ENCODE measurements at places on chromosomes 7 and 10.

GRCh38 chr7:25303281-25304181 lies 75.2 kb upstream of the NPVF start:
- no peak for DNase-seq

GRCh38 chr7:142445019-142445686 lies 187.3 kb upstream of the PRSS58 start:
- DNase-seq: peak; percentile 14

DNA sequence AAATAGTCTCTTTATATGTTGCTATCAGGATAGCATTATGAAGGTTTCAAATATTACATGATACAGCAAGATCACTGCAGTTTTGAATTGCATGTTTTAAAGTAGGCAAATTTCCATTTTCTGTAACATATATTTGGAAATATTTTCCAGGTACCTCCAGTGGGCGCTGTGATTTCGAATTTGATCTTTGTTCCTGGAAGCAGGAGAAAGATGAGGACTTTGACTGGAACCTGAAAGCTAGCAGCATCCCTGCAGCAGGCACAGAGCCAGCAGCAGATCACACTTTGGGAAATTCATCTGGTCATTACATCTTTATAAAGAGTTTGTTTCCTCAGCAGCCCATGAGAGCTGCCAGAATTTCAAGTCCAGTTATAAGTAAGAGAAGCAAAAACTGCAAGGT lies 299.0 kb downstream of the MALRD1 start:
- DNase-seq: peak; percentile 9

- DNase-seq: no peak
These were observed 57.9 kb upstream of the FAM133B start for GRCh38 chr7:92648067-92648466.

- peak; percentile 56 for DNase-seq
These were observed 1.1 kb downstream of the AHR start for GRCh38 chr7:17299483-17299991.

DNA sequence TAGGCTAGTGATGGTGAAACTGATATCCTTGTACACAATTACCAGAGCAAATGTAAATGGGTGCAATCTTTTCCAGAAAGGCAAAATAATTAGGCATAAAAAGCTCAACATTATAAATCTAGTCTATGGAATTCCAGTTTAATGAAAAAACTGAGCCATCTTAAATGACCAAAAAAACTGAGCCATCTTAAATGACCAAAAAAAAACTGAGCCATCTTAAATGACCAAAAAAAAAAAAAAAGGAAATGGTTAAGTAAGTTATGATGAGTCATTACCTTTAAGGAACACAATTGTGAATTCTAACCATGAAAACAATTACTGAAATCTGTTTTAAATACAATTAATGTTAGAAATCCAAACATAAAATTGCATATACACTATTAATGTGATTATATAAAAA lies 25.3 kb downstream of the USP6NL start:
- DNase-seq: no peak

- DNase-seq: peak; percentile 52
These were observed 123.6 kb downstream of the SH3PXD2A start for GRCh38 chr10:103731609-103732270.

GRCh38 chr10:24723386-24723787 lies 300 bp downstream of the ARHGAP21 start:
- DNase-seq: peak; percentile 33

- DNase-seq: no peak
These were observed 58.8 kb downstream of the WDR37 start for GRCh38 chr10:1114719-1115606.

DNA sequence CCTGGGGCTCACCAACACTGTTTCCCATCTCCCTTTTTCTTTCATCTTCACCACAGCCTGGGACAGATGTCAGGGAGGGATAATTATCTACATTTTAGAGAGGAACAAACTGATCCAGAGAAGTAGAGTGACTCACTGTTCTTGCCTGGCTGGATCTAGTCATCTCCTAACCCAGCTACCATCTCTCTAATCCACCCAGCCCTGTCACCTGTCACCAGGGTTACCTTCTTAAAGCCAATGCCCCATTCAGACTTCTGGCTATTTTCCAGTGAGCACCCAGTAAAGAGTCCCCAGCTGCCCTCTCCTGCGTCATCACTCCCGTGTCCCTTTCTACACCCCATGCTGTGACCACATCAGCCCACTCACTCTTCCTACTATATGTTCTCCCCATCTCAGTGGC lies 68.4 kb upstream of the DUSP5 start:
- no peak for DNase-seq

DNA sequence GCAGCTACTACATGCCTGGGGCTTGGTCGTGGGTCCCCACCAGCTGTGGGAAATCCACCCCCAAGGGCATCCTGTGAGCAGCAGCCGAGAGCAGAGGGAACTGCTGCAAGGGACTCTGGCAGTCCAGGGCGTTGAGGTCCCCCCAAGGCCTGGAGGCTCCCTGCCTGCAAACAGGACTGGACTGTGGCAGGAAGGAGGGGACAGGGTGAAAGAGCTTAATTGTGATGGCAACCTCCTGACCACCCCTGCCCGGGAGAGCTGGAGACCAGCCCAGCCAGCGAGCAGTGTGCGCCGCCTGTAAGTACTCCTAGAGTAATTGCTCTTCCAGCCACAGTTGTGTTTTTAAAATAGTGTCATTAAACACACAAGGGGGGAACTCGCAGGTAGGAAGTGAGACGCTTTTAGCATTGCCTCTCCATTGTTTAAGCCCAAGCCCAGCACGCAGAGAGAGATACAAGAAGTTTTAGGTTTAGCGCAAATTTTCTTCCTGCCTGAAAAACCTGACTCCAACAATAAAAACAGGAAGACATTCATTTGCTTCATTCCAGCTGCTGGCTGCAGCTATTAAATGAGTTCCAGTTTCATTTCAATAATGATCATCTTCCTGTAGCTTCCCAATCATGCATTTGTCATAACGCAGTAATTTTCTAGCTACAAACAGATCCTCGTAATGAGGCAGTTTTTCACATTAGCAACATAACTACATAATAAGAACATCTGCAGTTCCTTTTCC lies 111.1 kb downstream of the EBF3 start:
- no peak for DNase-seq

GRCh38 chr7:136174477-136175125 lies 197.4 kb upstream of the MTPN start:
- no peak for DNase-seq

DNA sequence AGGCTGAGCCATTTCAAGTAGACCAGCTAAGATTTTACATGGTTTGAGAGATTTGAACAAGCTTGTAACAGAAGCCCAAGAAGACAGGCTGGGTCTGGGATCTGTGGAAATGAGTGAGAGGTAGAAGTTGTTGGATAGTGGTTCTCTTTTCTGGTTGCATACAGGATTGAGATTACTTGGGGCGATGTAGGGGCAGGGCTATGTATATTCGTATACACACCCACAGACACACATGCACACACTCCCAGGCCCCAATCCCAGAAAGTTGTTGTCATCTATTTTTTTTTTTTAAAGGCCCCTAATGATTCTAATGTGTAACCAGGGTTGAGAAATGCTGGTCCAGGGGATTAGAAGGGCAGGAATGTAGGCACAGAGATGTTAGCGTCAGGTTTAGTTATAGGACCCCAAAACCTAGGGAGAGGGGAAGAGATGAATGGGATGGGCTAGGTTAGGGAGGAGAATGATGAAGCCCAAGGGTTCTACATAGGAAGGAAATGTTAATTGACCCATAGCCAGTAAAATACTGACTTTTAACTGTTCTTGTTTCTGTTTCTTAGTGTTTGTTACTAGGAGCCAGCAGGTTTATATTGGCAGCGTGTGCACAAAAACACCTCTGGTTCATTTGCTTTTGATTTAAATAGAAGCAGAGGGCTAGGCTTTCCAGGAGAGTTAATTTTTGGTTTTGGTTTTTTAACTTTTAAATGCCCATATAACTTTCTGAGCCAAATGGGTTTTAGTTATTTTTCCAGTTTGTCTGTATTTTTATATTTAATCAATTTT lies 7.8 kb downstream of the TAX1BP1 start:
- no peak for DNase-seq

GRCh38 chr10:17821893-17822292 lies 12.7 kb downstream of the MRC1 start:
- no peak for DNase-seq

DNA sequence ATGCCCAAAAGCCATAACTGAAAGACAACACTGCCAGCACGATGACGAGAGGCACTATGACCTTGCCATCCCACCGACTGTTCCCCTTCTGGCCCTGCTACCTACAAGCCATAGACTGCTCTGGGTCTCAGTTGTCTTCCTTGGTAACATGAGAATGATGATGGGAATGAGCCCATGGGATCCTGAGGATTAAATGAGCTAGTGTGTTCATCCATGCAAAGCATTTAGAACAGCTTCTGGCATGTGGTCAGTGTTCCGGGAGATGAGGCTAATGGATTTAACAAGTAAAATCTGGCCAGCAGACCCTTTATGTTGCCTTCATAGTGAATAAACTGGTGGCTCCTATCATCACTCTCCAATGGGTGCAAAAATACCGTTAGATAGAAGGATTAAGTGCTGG lies 62.4 kb upstream of the WDR11 start:
- no peak for DNase-seq

DNA sequence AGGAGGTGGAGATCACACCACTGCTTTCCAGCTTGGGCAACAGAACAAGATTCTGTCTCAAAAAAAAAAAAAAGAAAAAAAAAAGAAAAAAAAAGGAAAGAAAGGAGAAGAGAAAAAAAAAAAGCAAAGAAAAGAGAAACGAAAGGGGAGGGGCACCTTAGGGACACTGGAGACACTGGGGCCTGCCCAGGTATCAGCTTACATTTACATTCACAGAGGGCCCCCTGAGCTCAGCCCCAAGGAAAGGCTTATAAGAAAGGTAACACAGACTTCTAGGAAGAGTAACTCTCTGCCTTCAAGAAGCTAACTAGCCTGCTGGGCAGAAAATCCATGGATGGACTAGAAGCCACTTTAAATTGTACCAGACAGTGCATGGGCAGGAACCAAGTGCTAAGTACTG lies 108.8 kb downstream of the NPY start:
- DNase-seq: no peak

DNA sequence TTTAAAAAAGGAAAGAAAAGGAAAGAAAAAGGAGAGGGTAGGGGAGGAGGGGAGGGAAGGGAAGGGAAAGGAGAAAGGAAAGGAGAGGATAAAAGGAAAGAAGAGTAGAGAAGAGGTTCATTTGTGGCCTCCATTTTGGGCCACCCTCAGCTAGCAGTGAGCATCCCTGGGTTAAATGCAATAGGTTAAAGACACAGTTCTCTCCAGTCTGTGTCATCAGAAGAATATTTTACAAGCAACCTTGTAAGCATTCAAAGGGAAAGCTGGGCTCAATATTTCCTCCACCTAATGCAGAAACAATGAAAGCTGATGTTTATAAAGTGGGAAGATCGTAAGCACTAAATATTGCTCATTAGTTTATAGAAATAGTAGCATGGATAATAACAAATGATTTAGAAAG lies 219.1 kb upstream of the PITRM1 start:
- no peak for DNase-seq

DNA sequence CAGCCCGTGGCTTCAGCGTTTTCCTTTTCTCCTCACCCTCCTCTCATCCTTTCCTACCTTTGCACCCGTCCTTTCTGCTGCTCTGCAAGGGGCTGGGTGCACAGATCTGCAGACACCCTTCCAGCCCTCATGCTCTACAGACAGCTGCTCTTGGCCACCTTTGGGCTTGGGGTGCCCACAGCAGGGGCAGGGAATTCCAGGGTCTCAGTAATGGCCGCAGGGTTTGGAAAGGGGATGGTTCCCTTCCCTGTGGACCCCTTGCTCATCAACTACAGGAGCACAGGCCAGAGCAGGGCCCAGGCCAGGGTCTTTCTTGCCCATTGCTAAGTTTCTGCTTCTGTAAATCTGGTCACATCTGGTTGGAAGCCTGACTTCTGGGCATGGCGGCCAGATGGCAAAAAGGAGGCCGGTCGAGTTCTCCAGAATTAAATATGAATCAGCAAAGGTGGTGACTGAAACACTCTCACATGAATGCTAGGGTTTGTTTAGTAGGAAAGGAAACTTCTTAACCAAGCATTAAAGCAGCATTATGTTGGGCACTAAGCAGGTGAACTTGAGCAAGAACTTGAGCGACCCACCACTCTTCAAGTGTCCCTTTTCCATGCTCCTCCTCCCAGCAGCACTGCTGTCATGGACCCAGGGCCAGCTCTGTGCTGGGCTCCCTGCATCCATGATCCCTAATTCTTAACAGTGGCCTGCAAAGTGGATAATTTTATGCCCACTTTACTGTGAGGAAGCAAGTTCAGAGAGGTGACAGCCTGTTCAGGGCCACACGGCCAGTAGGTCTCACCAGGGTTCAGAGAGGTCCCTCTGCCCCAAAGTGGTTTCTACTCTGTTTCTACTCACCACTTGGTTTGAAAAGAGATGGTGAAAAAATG lies 1.5 kb downstream of the ECHDC3 start:
- DNase-seq: no peak

DNA sequence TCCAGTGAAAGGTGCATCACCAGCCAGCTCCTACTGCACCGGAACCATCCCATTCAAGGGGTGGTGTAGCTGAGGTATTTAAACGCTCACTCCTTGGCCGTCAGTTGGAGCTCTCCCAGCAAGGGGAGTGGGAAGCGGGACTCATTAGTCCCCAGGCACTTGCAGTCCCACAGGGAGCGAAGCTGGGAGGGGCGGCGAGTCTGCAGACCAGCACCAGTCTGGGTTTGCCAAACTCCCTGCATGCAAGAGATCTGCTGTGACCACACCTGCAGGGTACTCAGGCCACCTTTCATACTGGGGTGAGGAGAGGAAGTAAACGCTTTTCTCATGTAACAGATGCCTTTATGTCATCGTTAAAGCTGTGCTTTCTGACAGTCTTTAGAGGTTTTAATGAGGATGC lies 187.9 kb downstream of the PTPRN2 start:
- DNase-seq: no peak

DNA sequence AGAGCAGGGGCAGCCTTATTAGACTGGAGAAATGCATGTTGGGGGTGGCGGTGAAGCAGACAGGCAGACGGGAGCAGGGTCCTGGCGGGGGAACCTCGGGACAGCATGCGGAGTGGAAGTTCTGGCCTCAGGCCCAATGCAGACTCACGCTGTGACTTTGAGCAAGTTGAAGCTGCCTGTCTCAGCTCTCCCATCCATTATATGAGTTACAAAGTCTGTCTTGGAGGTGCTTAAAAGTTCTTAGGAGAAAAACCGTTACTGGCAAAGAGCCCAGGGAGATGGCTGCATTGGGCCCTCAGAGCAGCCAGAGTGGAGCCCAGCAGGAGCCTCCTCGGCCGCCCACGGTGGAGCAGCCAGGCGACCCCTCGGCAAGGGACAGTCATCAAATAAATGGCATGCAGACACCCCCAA lies 509.5 kb downstream of the PLXNA4 start:
- DNase-seq: no peak

DNA sequence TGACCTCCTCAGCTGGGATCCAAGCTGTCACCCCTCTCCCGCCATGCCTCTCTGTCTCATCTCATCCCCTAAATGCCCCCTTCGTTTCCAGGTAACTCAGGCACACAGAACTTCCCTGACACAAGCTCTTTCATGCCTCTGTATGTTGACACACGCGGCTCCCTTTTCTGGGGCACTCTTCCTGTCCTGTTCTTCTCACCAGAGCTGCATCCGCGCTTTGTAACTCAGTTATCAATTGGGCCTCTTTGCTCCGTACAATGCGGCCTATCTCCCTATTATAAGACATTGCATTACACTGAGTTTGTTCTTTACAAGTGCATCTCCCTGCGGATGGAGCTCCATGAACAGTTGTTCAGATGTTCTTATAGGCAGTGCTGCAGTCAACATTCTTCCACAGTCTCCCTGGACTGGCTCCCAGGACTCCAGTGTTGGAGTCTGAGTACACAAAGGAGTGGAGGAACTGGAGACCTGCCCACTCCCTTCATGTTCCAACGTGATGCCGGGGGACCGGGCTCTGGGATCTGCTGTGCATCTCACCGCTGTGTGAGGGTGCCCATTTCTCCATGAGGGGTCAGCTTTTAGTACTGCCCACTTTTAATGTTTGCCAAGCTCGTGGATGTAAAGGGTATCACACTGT lies 56.9 kb upstream of the TNS3 start:
- no peak for DNase-seq
